ENCODE measurements at places on chromosomes 5 and 9.

GRCh38 chr5:32932241-32932935, 221.3 kb downstream of the NPR3 start:
- no peak for DNase-seq

DNA sequence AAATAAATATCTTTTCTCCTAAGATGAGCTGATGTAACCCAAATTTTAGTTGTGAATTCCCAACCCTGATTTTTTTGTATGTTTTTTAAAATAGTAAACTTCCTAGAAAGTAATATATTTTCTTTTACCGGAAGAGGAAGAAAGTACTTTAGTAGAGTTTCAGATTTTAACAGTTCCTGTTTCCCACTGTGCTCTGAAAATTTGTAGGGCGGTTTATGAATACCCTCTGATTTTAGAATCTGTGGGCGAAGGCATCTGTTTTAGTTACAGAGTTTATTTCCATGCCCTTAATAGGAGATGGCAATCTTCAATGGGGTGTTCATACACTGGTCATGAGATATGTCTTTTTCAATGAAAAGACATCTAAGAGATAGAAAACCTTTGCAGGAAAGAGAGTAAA, 3.7 kb upstream of the HOMER1 start:
- DNase-seq, result no peak

DNA sequence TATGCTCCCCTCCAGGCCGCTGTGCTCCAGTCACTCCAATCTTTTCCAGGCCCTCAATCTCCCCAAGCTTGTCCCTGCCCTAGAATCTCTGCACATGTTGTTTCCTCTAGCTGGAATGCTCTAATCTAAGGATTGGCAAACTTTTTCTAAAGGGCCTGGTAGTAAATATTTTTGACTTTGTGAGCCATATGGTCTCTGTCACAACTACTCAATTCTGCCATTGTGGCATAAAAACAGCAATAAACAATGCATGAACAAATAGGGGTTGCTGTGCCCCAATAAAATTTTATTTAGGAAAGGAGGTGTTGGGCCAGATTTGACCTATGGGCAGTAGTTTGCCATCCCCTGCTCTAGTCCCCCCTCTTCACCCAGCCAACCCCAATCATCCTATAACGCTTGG, 150.5 kb upstream of the LRRTM2 start:
- DNase-seq, result no peak

- DNase-seq, result peak; percentile 39
Measured at GRCh38 chr9:111661150-111661801, at the start of gene GNG10. TSS of gene GNG10 (plus strand) at chr9:111661605. CDS start at chr9:111661635, 30 bp downstream.

GRCh38 chr9:14030375-14031059, 283.4 kb downstream of the NFIB start:
- DNase-seq, result peak; percentile 48

- DNase-seq, result no peak
Measured at GRCh38 chr5:55594671-55595070, 59.9 kb upstream of the PLPP1 start.

- no peak for DNase-seq
Measured at GRCh38 chr5:175692996-175693710, 35.3 kb downstream of the HRH2 start.
